GDM1 (cell line): ENCODE measurements at places on chromosomes 2 and 18.

- no peak for DNase-seq
These were observed 395.4 kb downstream of the EPHA4 start for GRCh38 chr2:221176667-221177066.

DNA sequence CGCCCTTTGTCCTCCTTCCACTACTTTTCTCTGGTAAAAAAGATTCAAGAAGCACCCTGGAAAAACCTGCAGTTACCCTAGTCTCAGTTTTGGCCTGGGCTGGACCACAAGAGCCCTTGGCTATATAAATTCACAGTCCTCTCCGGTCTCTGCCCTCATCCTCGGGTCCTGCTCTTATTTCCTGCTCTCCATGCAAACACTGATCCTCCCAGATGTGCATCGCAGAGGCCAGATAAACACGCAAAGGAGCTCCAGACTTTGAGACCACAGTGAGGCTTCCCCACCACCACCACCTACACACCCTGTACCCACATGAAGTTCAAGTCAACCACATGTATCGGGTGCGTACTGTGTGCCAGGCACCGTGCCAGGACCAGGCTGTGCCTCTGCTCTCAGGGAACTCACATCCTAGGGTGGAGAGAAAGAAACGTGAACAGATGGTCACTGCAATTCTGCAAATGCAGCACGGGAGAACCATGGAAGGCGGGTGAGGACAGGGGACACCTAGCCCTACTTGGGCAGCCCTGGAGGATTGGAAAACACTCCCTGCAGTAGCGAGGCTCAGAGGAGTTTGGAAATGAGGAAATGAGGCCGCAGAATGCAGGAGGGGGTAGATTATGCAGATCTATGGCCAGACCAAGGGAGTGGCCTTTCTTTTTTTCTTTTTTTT, 7.4 kb downstream of the CTDSP1 start:
- peak; percentile 62 for DNase-seq

DNA sequence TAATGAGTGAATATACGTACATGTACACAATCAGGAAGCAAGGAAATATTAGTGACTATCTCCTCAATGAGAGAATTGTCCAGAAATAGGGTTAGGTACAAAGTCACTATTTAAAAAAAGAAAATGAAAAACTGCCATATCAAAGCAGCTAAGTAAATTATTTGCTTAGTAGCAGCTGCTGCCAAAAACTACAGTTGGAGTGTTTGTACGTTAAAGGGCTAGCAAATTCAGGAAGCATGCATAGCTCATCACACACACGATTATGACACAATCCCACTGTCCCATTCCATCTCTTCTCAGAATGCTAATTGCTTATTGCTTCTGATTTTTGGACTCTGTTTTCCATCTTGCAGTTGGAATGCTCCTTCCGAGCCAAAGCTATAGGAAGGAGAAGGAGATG, 2012.5 kb upstream of the LRRTM1 start:
- no peak for DNase-seq

- no peak for DNase-seq
These were observed 36.0 kb downstream of the SETBP1 start for GRCh38 chr18:44716697-44717163.

GRCh38 chr18:3706279-3707097, 256.5 kb downstream of the TGIF1 start:
- no peak for DNase-seq

- DNase-seq, result no peak
These were observed 51.8 kb downstream of the LDLRAD4 start for GRCh38 chr18:13270279-13270855.

DNA sequence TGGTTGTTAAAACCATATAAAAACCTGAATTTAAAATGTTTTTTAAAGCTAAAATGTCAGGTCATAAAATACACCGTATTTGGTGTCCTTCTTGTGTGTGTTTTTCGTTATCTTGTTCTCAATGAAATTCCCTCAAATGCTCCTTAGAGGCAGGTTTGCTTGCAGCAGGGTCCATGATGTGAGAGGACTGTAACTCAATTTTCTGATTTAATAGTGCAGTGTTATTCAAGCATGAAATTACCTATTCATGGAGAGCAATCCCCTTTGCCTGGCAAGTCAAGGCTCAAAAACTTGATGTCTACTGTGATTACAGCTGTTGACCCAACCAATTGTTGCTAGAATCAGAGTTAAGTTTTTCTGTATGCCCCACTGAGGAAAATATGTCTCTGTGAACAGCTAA, 318.2 kb downstream of the GALNT13 start:
- DNase-seq, result no peak

GRCh38 chr2:3462493-3463104, 56.7 kb downstream of the ADI1 start:
- DNase-seq, result no peak

DNA sequence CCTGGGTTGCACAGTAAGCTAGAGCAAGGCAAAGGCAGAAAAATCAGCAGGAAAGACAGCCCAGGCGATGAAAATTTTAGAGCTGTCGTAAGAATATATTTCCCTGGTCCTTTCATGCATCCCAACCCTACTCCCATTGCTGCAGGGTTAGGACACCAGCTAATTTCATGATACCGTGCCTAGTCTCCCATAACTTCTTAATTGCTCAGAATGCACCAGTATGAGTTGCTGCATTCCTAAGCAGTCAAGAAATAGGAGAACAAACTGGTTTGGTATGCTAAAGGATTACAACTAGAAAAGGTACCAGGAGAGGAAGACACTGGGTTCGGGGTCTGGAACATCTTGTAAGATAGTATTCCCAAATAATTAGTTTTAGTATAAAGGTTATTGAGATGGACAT, 269.4 kb upstream of the NRXN1 start:
- no peak for DNase-seq

- no peak for DNase-seq
These were observed 151.2 kb downstream of the PRPF40A start for GRCh38 chr2:152565884-152566727.

- no peak for DNase-seq
These were observed 56.6 kb downstream of the HDAC4 start for GRCh38 chr2:239343946-239344856.

DNA sequence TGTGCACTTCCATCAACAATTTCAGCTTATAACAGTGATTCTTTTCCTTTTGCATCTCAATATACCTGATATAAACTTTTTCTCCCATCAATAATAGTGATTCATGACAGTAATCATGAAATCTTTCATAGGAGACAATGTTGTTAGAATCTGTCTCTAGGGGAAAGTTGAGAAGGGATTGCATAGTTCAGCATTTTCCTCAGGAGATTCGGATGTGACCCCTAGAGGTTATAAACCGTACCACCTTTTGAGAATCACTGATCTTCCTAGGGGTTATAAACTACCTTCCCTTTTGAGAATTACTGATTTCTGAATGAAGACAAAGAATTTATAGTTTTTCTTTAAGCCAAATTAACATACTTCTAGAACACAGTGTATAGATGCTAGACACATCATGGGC, 53.0 kb upstream of the GALNT3 start:
- no peak for DNase-seq

DNA sequence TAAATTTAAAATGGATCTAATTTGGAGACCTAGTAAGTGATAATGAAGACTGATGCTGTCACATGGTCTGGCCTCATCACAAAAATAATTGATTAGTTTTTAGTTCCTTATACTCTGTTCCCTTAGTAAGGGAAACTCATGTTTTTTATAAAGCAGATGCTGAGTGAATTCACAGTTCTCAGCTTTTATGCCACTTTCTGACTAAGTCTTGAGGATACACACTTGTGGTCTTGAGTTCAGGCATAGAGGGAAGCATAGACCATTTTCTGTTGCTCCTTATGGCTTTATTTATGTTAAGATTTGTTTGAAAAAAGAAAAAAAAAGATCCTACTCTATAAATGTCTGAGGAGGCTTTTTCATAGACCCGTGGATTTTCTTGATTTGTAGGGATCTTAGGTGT, 91.1 kb downstream of the MAP4K4 start:
- no peak for DNase-seq

DNA sequence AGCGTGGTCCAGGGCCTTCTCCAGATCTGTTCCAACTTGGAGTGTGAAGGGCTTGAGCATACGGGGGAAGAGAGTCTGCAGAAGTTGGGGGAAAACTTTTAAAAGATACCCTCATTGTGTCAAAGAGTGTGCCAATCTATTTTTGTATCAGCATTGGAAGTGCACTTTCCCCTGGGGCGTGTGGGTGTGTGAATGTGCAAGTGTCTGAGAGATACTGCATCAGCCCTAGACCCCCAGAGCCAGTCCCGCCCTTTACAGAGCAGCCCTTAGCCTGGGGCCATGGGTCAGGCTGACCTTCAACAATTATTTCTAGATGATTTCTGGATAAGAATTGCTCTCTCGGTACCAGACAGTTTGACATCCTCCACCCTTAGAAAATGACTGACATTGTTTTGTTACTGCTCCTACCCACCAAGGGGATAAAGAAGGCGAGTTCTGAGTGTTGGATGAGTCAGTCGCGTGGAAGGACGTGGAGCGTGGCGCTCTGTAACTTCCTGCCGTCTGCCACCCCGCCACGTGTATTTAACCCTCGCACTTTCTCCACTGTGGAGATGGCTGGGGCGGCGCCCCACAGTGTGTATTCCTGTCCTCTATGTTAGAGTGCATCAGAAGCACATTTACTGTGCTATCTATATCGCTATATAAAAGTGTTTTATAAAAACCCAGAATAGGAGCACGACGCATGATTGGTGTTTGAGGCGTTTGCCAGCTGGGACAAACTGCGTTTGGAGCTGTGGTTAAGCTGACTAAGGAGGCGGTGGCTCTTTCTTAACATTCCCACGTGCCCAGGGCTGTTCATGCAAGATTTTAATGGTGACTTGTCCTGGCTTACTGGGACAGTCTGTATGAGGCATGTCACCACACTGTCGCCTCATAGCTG, 122.6 kb downstream of the CABLES1 start:
- no peak for DNase-seq

DNA sequence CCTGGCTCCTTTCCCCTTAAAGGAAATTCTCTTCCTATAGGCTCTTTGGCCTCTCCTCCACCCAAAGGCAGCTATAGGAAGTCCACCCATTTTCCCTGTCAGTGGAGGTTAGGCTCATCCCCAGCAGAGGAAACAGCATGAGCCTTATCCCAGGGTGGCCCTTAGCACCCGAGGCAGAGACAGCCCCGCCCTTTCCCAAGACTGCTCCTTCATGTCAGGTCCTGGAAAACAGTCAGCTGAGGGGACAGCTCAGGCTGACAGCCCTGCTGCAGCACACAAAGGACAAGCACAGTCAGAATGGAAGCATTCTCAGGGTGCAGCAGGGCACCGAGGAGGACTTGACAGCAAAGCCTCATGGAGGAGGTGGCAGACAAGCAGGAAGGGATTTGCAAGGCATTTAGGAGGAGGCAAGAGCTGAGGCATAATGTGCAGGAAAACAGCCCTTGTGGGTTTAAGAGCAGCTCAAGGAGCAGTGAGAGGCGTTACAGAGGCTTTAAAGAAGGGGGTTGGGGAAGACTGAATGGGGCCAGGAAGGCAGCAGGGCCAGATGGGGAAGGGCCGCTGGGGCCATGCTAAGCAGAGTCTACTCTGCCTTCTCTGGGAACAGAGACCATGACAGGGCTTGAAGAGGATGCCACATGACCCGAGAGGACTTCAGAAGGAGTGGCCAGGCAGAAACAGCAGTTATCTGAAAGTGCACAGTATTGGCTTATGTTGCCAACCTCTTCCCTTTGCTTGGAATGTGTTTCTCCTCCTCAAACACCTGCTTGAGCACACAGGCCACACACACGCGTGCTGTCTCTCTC, 216.6 kb downstream of the SH3BP4 start:
- no peak for DNase-seq

DNA sequence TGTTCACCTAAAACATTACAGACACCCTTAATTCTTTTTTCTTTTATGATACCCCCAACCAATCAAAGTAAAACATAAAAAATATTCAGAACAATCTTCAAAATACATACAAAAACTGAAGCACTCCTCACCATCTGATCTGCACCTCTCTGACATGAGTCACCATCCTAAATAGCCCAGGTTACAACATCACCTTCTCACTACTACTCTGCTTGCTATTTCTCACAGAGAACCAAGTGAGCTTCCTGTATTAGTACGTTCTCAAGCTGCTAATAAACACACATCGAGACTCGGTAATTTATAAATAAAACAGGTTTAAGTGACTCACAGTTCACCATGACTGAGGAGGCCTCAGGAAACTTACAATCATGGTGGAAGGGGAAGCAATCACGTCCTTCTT, 183.5 kb downstream of the CBLN2 start:
- DNase-seq, result no peak

DNA sequence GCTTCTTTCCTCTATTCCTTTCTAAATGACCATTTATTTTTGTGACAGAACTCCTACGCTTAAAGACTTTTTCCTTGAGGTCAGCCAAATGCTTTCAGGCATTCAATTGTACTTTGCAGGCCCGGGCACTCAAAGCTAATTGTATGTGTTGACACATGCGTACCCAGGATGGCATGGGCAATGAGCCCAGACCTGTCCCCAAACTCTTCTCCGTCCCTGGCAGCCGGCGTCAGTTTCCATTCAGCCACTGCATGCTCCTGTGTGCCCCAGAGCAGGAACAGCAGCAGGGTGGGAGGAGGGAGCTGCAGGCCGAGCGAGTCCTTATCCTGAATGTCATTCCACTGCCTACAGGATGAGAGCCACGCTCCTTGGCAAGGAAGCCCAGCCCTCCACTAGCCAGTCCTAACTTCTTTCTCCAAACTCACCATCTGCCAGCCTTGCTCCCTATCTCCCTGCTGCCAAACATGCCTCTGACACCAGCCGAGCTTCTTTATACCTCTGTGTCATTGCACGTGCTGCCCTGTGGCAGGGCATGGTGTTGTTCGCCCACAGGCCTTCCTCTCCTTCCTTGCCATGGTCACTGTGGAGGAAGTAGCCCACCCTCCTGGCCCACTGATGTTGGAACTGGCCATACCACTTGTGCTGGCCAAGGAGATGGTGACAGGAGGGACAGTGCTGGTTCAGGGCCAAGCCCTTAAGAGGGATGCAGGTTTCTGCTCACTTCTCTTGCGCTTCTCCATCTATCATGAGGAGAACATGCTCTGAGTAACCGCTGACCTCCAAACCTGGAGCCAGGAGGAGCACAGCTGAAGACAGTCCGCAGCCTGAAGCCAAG, 116.9 kb upstream of the FHL2 start:
- DNase-seq, result no peak

DNA sequence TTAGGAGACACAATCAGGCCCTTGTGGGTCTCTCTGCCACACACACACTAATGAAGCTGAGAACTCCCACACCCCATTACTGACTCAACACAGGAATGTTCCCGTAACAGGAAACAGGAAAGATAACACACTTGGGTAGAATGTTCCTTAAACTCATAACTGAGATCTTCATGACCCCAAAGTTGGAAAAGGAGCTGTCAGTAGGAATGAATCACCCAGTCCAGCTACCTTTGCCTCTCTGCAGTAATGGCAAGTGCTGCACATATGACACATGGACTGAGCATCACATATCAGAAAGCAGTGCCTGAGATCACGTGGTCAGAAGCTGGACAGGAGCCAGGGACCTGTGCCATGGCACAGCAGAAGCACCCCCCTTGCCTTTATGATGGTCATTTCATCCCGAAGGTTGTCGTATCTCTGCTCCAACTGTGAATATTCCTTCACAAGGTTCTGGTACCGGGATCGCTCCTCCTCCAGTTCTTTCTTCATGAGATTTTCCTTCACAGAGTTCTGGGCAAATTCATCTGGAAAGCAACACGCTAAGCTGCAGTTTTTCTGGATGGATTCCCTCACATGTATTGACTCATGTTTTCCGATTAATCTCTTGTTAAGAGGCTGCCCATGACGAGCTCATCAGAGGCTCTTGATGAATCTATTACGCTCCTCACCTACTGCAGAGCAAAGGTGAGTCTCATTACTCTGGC, 65.4 kb upstream of the ACAA2 start:
- DNase-seq, result no peak

GRCh38 chr18:75839041-75839440, 411.5 kb upstream of the SMIM21 start:
- DNase-seq, result no peak

- no peak for DNase-seq
These were observed 144.1 kb upstream of the FOSL2 start for GRCh38 chr2:28248511-28248910.
